Stimulated activated CD8-positive, alpha-beta memory T cell treated with anti-CD3 and anti-CD28 coated beads, Interleukin-15, amount 100 ng/mL, for 24 hours (primary cell): ENCODE measurements at places on chromosomes 11 and 22.

DNA sequence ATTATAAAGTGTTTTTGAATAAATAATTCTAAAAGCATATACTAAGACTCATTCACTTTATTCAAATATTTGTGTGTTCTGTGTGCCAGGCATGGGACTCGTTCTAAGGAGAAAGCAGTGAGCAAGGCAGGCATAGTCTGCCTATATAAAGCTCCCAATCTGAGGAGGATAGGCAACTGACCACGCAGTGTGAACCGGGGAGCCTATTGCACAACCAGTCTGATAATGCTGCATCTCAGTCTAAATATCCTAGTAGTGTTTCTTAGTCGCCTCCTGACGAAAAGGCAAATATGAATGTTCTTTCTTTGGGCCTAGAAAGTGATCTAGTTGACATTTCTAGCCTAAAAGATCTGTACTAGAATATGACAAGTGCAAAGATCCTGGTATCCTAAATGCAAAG lies 98.3 kb downstream of the C11orf65 start:
- no peak for DNase-seq

GRCh38 chr22:37604875-37605274 lies 3.8 kb upstream of the GGA1 start:
- DNase-seq, result no peak

GRCh38 chr11:25057861-25058260 lies 561.0 kb downstream of the LUZP2 start:
- no peak for DNase-seq

DNA sequence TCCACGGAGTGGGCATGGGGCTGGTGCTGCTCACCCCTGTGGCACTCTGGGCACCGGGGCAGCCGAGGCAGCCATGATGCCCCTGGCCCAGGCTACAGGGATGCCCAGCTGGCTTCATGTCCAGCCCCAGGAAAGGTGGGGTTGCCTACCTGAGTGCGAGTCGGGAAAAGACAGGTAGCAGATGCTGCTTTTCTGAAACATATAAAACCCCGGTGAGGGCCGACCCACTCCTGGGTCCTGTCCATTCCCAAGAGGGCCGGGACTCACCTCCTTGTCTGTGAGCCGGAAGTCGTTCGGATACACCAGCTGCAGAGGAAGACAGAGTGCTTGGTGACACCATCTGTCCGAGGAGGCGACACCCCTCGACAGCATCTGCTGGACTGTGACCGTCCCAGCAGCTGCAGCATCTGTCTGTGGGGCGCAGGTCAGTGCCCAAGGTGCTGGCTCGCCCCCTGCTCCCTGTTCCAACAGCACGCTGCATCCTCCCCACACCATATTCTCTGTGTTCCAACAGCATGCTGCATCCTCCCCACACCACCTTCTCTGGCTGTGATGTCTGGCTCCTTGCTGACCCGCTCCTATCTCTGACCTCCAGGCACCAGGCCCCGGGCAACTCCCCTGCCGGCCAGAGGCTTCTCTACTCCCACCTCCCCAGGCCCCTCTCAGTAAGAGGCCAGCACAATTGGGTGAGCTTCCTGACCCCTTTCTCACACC lies 8.0 kb downstream of the DENND6B start:
- DNase-seq, result no peak

DNA sequence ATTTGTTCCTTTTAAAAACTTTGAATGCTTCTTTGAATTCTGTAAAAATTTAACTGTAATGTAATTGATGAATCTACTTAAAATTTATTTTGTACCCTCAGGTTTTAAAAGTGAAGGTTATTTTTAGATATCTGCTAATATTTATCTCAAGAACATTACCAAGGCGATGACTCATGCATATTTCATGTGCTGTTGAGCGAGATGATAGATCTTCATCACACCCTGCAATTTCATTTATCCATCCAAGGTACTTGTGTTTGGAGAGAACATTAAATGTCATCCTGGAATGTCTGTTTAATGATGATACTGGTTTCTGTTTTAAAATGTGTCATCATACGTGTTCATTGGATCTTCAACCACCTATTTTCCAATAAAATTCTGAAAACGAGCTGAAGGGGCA lies 6.7 kb upstream of the OOSP4A start:
- DNase-seq, result no peak
